NCI-H460 (cell line): ENCODE measurements at places on chromosomes 11 and 22. TPM values are rescaled to one million over a fixed set of nuclear protein-coding genes. Genes with fewer than 3 reads are reported as not detected.

Gene SLC22A8
- not detected in 2 replicates for total RNA-seq

Gene OR2AG1
- total RNA-seq, result not detected in 2 replicates

Gene SHISA8
- not detected in 2 replicates for total RNA-seq

Gene FBLN1
- total RNA-seq, result 2.5 and 3.9 TPM in 2 replicates

Gene TSSK2
- not detected in 2 replicates for total RNA-seq

Gene SSTR3
- total RNA-seq, result not detected in 2 replicates

Gene ST14
- total RNA-seq, result not detected in 2 replicates

Gene SLCO2B1
- 0.17 TPM in 1 of 2 replicates, not detected in the other for total RNA-seq

Gene DSCAML1
- total RNA-seq, result not detected in 2 replicates

Gene DRICH1
- total RNA-seq, result not detected in 2 replicates

Gene APOA5
- total RNA-seq, result not detected in 2 replicates

Gene OR8G5
- not detected in 2 replicates for total RNA-seq

Gene TIGD3
- 0.25 and 0.26 TPM in 2 replicates for total RNA-seq

Gene POU2AF2
- not detected in 2 replicates for total RNA-seq

Gene OR52N1
- total RNA-seq, result not detected in 2 replicates

Gene IGLL5
- not detected in 2 replicates for total RNA-seq

Gene GGTLC3
- total RNA-seq, result not detected in 2 replicates

Gene WDR74
- 64.7 and 71.2 TPM in 2 replicates for total RNA-seq

Gene ZNF70
- 1.9 and 3.0 TPM in 2 replicates for total RNA-seq

Gene SAA4
- total RNA-seq, result not detected in 2 replicates

Gene MOV10L1
- total RNA-seq, result 0.07 TPM in 1 of 2 replicates, not detected in the other

Gene IGSF22
- not detected in 2 replicates for total RNA-seq

Gene PRAME
- 9.3 and 11.7 TPM in 2 replicates for total RNA-seq

Gene TYR
- not detected in 2 replicates for total RNA-seq
